H9 (cell line): ENCODE measurements at places on chromosomes 7 and 10. TPM values are rescaled to one million over a fixed set of nuclear protein-coding genes. Genes with fewer than 3 reads are reported as not detected.
A peak's percentile ranks its signal among the peaks of the same experiment; 100 is the strongest.

GRCh38 chr10:124829447-124830115, 28.0 kb downstream of the ABRAXAS2 start:
- H3K27ac ChIP-seq, result no peak overlapping the region
- no peak overlapping the region for H3K4me3 ChIP-seq

GRCh38 chr7:50607524-50608125, 42.4 kb upstream of the DDC start:
- no peak overlapping the region for H3K27ac ChIP-seq
- no peak for DNase-seq
- H3K4me3 ChIP-seq, result no peak overlapping the region

GRCh38 chr7:19101909-19102308, 15.5 kb downstream of the TWIST1 start:
- DNase-seq, result no peak
- peaks cover 8% of the 10 kb centered on the region for H3K4me1 ChIP-seq
- H3K27me3 ChIP-seq, result peaks cover 26% of the 10 kb centered on the region
- no peaks in the 10 kb centered on the region for H3K36me3 ChIP-seq
- no peak overlapping the region for H3K27ac ChIP-seq
- H3K4me3 ChIP-seq, result no peak overlapping the region

DNA sequence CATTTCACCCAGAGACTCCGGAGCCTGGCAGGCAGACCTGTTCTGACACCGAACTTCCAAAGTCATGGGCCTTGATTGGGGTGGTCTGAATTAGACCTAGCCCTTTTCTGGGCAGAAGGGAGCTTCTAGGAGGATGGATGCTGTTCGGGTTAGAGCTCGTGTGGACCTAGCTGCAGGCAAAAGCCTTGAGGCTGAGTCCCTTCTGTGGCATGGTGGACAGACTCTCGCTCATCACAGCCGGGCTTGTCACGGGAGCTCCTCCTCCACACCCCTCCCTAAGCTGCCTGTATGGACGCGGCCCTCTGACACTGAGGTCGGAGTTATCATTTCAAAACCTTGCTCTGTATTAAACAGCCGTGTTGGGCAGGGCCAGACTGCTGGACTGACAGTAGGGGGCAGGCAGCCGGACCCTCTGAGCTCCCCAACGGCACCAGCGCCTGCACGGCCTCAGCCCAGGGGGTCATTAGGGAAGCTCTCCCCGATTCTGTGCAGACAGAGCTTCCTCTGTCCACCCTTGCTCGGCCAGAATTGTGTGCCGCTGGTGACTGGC, 2.2 kb downstream of the IRF5 start:
- no peak overlapping the region for H3K4me3 ChIP-seq

- H3K4me1 ChIP-seq, result no peaks in the 10 kb centered on the region
- no peak overlapping the region for H3K27ac ChIP-seq
- H3K27me3 ChIP-seq, result no peaks in the 10 kb centered on the region
- H3K4me3 ChIP-seq, result no peak overlapping the region
- no peaks in the 10 kb centered on the region; the same call in 2 of the 3 replicates for H3K36me3 ChIP-seq
- DNase-seq, result no peak
Observed at GRCh38 chr10:103062854-103063590, 130.1 kb downstream of the NT5C2 start.

DNA sequence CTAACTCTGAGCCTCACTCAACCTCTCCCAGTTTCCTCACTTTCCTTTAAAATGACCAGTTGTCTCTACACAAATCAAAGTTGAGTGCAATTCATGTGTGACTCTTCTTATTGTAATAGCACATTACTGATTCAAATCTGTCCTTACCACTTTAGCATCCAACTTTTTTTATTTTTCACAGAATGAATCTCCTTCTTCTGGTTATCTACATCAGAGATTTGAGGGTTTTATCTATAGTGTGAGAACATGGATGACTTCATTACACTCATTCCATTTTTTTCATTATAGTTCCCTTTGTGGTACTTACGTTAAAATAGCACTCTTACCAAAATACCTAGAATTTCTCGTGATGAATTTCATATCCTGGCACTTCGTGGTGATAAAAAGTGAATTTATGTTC, 43.3 kb downstream of the RTKN2 start:
- peaks cover 7% of the 10 kb centered on the region; the same call in 2 of the 3 replicates for H3K36me3 ChIP-seq
- no peak for DNase-seq
- no peak overlapping the region for H3K27ac ChIP-seq

GRCh38 chr10:53115660-53116059, 343.1 kb upstream of the MBL2 start:
- no peak for DNase-seq
- H3K27ac ChIP-seq, result no peak overlapping the region
- no peaks in the 10 kb centered on the region for H3K27me3 ChIP-seq
- peaks cover 7% of the 10 kb centered on the region for H3K36me3 ChIP-seq

- H3K27me3 ChIP-seq, result no peaks in the 10 kb centered on the region
- H3K27ac ChIP-seq, result no peak overlapping the region
- peaks cover 21% of the 10 kb centered on the region for H3K36me3 ChIP-seq
- DNase-seq, result no peak
Observed at GRCh38 chr10:1706711-1707110, 30.6 kb downstream of the ADARB2 start.

GRCh38 chr7:75878769-75879611, at the start of gene RHBDD2:
RHBDD2 (plus strand) TSS chr7:75879034; CDS start chr7:75879083, 49 bp downstream.
- peak within 1 kb of the TSS; percentile 87 for H3K4me3 ChIP-seq
- H3K27ac ChIP-seq, result no peak within 1 kb of the TSS
- peak; percentile 95 for DNase-seq
- no peaks in the 10 kb centered on the region for H3K27me3 ChIP-seq
- H3K4me1 ChIP-seq, result peaks cover 2% of the 10 kb centered on the region; the same call in 1 of the 2 replicates

DNA sequence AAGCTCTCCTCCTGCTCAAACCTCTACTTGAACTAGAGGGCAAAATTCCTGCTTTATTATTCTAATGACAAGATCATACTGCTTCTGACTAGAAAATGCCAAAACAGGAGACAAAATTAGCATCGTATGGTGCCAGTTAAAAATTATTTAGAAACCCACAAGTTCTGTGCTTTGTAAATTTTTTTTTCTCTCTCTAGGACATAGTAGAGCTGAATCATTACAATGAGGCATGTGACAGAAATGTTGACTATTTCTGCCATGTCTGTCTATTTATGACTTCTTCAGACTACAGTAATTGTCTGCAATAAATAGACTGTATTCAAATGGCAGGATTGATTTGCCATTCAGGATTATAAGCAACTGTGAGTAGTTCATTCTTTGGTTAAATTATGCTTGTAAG, 335.8 kb downstream of the PRPF18 start:
- no peaks in the 10 kb centered on the region for H3K27me3 ChIP-seq
- H3K4me3 ChIP-seq, result no peak overlapping the region
- no peak overlapping the region for H3K27ac ChIP-seq
- no peaks in the 10 kb centered on the region; the same call in 2 of the 3 replicates for H3K36me3 ChIP-seq

DNA sequence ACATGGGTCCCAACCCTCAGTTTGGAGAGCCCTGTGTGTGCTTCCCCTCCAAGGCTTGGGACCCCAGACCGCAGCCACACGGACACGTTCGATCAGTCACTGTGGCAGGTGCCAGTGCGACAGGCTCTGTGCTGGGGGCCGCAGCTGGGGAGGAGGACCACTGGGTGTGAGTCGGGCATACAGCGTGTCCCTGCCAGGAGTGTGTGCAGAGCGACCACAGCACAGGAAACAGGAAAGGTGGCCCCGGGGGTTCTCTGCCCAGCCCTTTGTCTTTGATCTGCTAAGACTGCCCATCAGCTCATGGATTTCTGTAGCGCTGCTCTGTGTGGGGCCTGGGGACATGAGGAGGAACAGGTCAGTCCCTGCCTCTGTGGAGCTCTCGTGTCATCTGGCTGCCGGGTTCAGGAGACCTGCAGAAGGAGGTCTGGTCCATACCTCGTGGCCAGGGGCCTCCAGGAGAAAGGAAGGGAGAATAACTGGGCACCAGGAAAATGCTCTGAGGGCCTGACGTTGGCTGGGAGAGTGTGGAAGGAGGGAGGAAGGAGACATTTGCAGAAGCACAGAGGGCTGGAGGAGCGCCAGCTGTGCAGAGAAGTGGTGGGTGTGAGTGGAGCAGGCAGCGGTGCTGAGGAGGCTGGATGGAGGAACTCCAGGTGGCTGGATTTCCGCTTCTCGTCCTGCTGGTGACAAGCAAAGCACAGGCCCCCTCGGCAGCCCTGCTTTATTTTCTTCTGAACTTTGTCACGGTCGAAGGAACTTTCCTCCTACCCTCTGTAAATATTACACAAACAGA, 4.1 kb downstream of the NUDT1 start:
- DNase-seq, result no peak
- H3K27me3 ChIP-seq, result no peaks in the 10 kb centered on the region
- H3K27ac ChIP-seq, result no peak overlapping the region
- no peaks in the 10 kb centered on the region; the same call in 1 of the 2 replicates for H3K4me1 ChIP-seq

DNA sequence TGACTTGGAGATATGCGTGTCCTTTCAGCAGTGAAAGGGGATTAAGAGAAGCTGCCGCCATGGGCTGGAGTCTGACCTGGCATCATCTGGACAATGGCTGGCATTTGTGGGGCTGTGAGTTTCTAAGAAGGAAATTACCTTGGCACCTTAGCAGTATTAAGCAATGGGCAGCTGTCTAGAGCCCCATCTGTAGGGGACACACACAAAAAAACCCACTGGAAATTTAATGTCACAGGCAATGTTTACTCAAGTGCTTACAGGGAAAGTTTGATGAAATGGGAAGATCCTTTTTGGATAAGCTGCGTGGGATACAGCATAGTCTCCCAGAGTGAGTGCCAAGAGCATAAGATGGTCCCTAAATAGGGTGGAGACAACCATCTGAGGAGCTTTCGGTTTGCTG, 25.0 kb downstream of the ADRA2A start:
- DNase-seq, result no peak
- no peak overlapping the region for H3K27ac ChIP-seq
- H3K4me1 ChIP-seq, result no peaks in the 10 kb centered on the region
- no peaks in the 10 kb centered on the region for H3K36me3 ChIP-seq
- H3K4me3 ChIP-seq, result no peak overlapping the region

- H3K4me3 ChIP-seq, result no peak overlapping the region
- no peaks in the 10 kb centered on the region for H3K27me3 ChIP-seq
- no peaks in the 10 kb centered on the region for H3K4me1 ChIP-seq
- H3K36me3 ChIP-seq, result no peaks in the 10 kb centered on the region
- DNase-seq, result no peak
Observed at GRCh38 chr10:100970914-100971811, 1.9 kb downstream of the SEMA4G start.

- no peaks in the 10 kb centered on the region; the same call in 1 of the 2 replicates for H3K36me3 ChIP-seq
- no peak for DNase-seq
- H3K27ac ChIP-seq, result no peak overlapping the region
- H3K4me1 ChIP-seq, result peaks cover 8% of the 10 kb centered on the region; the same call in 1 of the 2 replicates
- peak overlapping the region; percentile 96 for H3K4me3 ChIP-seq
Observed at GRCh38 chr7:517774-518629, 1.6 kb downstream of the PDGFA start.

DNA sequence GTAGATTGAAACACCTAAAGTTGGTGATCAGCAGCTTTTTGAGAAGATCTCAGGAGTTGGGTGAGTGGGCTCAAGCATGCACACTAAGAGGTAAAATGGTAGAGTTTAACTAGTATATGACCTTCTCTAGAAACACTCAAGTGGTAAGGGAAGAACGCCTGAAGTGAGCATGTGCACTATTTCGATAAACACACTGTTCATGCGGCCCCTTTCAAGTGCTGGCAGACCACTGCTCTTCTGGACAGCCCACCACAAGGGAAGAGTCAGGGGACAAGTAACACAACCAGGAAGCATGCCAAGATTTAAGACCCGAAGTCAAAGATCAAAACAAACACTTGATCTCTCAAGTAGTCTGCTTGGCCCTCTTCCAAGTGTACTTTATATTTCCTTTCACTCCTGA, 519.5 kb upstream of the ZWINT start:
- H3K27ac ChIP-seq, result no peak overlapping the region
- no peaks in the 10 kb centered on the region for H3K36me3 ChIP-seq
- no peaks in the 10 kb centered on the region for H3K27me3 ChIP-seq
- no peak overlapping the region for H3K4me3 ChIP-seq
- no peak for DNase-seq

GRCh38 chr7:100965045-100965722, 4.2 kb upstream of the MUC12 start:
- peak overlapping the region; percentile 81 for H3K4me3 ChIP-seq
- no peaks in the 10 kb centered on the region for H3K36me3 ChIP-seq
- H3K27me3 ChIP-seq, result peaks cover 6% of the 10 kb centered on the region; the same call in 1 of the 2 replicates
- DNase-seq, result peak; percentile 74
- H3K27ac ChIP-seq, result no peak overlapping the region

DNA sequence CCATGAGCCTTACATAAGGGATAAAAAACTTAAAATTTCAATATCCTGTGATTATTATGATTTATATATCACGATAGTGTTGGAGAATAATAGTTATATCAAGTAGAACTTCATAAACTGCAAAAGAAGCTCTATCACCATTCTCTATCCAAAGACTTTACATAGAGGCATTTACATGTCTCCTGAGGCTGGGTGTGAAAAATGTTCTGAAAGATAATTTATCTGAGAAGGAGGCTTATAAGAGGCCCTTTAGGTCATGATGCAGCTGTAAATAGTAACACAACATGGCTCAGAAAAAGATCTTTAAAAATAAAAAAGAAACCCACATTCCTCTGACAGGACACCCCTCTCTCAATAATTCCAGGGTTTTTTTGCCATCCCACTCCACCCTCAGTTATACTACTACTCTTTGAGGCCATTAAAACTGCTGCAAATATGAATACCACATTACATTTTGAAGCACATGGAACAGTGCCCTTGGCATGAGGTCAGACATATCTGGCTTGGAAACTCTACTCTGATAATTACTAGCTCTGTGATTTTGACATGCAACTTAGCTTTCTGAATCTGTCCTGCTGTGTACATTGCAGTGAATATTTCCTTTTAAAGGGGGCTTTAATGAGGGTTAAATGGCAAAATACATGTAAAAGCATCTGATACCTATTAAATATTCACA, 55.5 kb downstream of the SLC16A12 start:
- DNase-seq, result no peak
- H3K27ac ChIP-seq, result no peak overlapping the region
- peaks cover 2% of the 10 kb centered on the region; the same call in 1 of the 2 replicates for H3K4me1 ChIP-seq
- H3K4me3 ChIP-seq, result no peak overlapping the region

- peaks cover 57% of the 10 kb centered on the region for H3K27me3 ChIP-seq
- H3K4me3 ChIP-seq, result peak overlapping the region; percentile 46
- no peak overlapping the region for H3K27ac ChIP-seq
- H3K36me3 ChIP-seq, result no peaks in the 10 kb centered on the region
- DNase-seq, result peak; percentile 57
Observed at GRCh38 chr10:49397036-49397999, 1.4 kb upstream of the DRGX start.

DNA sequence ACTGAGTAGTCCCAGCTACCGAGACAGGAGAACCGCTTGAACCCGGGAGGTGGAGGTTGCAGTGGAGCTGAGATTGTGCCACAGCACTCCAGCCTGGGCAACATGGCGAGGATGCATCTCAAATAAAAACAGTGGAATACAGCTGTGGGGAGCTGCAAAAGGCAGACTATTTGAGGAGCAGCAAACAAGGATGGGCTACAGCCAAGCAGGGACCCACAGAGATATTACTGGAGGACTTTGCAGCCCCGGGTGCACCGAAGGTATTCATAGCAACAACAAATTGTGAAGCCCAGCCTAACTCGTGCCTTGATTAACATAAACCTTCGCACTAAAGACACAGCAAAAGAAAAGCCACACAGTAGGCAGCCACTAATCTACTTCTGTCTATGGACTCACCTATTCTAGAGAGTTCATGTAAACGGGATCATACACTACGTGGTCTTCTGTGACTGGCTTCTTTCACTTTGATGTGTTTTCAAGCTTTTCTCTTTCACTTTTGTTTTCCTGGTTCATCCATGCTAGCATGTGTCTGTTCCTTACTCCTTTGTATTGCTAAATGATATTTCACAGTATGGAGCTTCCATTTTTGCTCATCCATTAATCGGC, 34.0 kb downstream of the PODXL start:
- DNase-seq, result no peak
- peaks cover 14% of the 10 kb centered on the region; the same call in 1 of the 2 replicates for H3K4me1 ChIP-seq
- H3K27ac ChIP-seq, result no peak overlapping the region
- H3K4me3 ChIP-seq, result peak overlapping the region; percentile 12; the same call in 1 of the 3 replicates
- H3K27me3 ChIP-seq, result no peaks in the 10 kb centered on the region

Gene HMX3
- total RNA-seq, result 0.20 TPM in 1 of 2 replicates, not detected in the other

Gene LBX1
- not detected in 2 replicates for total RNA-seq

Gene ANXA8
- total RNA-seq, result 0.22 TPM in 2 replicates

Gene LSM5
- total RNA-seq, result 101 and 108 TPM in 2 replicates

Gene SEPHS1
- 366 and 387 TPM in 2 replicates for total RNA-seq

Gene CHRM2
- not detected in 2 replicates for total RNA-seq
